Placental epithelial cell (primary cell): ENCODE measurements at places on chromosomes 7 and 10. TPM values are rescaled to one million over a fixed set of nuclear protein-coding genes. Genes with fewer than 3 reads are reported as not detected.

Gene CACNB2
- under 0.01 TPM in 1 of 2 replicates, not detected in the other for total RNA-seq

Gene AKR1B15
- under 0.01 TPM in 1 of 2 replicates, not detected in the other for total RNA-seq

Gene CUBN
- 0.43 and 0.79 TPM in 2 replicates for total RNA-seq

Gene TUBB8
- total RNA-seq: not detected in 2 replicates

Gene AZGP1
- not detected in 2 replicates for total RNA-seq

Gene GIMAP6
- not detected in 2 replicates for total RNA-seq
